C1 segment of cervical spinal cord (tissue), 14 donors: ENCODE measurements at places on chromosomes 4 and X.

GRCh38 chrX:53211391-53211978, 13.5 kb downstream of the KDM5C start:
- no peak for DNase-seq

- no peak for DNase-seq
These were observed 933 bp downstream of the CNKSR2 start for GRCh38 chrX:21374994-21375707.

DNA sequence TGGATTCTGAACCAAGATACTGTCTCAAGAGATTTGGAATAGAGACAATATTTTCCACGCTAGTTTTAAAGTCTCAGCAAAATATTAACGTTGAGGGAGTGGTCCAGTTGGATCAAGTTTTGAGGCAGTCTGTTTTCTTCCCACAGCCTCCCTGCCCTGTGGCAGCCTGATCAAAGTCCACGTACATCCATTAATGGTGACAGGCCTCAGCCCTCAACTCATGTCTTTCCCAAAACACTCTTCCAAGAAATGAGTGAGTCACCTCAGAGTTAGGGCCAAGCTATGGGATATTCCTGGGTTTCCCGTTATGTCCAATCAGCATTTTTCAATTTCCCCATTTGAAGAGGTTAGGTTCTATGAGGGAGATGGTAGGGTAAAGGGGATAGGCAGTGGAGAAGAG, 28.5 kb downstream of the EGFL6 start:
- DNase-seq = no peak

DNA sequence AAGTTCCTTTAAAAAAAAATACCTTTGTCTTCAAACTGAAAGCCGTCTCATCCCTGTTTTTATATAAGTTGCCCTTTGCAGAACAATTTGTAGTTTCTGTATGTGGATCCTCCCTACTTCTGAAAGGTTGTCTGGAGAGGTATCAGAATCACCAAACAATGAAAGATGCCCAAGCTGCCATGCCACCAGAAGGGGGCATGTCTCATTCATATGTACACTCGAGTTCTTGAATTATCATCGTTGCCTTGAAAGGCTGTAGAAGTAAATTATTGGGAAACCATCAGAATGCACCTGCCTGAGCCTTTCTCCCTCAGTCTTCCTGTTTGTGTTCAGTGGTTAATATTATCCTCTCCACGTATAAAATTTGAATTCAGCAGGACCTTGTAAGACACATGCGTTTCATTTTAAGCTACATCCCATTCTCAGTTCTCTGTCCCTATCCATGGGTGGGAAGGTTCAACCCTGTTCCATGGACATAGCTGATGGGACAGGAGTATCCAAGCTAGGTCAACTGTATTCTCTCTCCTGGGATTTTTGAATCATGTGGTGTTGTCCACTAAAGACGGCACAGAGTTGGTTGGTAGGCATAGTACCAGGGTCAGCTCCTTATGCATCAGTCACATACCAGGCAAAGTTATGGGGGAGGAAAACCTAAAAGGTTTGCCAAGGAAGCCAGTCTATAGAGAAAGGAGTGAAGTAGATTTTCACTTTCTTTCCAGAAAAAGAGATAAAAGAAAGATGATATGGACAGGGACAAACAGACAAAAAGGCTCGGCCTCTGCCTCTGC, 24.0 kb downstream of the GALNT7 start:
- no peak for DNase-seq

DNA sequence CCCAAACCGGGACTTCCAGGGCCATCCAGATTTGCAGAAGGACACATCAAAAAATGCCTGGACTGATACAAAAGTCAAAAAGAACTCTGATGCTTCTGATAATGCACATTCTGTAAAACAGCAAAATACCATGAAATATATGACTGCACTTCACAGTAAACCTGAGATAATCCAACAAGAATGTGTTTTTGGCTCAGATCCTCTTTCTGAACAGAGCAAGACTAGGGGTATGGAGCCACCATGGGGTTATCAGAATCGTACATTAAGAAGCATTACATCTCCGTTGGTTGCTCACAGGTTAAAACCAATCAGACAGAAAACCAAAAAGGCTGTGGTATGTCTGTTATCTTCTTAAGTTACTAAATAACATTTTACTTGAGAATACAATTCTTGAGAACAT, 9.2 kb downstream of the PLK4 start:
- no peak for DNase-seq

GRCh38 chrX:153814591-153815315, 15.6 kb downstream of the PDZD4 start:
- DNase-seq = no peak

GRCh38 chrX:112874614-112875013, 34.0 kb upstream of the AMOT start:
- no peak for DNase-seq

GRCh38 chr4:90237751-90238530, 110.7 kb downstream of the CCSER1 start:
- no peak for DNase-seq

DNA sequence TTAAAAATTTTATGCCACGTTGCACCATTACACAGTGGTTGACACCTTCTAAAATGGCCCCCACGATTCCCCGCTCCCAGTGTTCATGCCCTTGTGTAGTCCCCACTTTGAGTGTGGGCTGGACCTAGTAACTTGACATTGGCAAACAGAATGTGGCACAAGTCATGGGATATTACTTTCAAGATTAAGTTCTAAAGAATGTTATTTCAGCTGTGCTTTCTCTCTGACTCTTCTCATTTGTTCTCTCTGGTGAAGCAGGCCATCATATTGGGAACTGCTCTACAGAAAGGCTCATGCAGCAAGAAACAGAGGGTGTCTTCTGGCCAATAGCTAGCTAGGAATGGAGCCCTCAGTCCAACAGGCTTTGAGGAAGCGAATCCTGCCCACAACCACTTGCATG, 67.1 kb downstream of the ATXN3L start:
- DNase-seq = no peak

GRCh38 chrX:25012433-25012735, 3.4 kb downstream of the ARX start:
- DNase-seq = no peak

DNA sequence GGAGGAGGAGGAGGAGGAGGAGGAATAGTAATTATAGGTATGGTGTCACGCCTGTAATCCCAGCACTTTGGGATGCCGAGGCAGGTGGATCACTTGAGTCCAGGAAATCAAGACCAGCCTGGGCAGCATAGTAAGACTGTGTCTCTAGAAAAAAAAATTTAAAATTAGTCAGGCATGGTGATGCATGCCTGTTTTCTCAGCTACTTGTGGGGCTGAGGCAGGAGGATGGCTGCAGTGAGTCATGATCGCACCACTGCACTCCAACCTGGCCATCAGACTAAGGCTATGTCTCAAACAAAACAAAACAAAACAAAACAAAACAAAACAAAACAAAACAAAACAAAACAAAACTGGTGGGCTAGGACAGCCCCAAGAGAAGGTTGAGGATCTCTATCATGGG, 3.0 kb downstream of the STARD8 start:
- DNase-seq = no peak
